Erythroblast (primary cell): ENCODE measurements at places on chromosomes 16 and 17.
A peak's percentile ranks its signal among the peaks of the same experiment; 100 is the strongest.

DNA sequence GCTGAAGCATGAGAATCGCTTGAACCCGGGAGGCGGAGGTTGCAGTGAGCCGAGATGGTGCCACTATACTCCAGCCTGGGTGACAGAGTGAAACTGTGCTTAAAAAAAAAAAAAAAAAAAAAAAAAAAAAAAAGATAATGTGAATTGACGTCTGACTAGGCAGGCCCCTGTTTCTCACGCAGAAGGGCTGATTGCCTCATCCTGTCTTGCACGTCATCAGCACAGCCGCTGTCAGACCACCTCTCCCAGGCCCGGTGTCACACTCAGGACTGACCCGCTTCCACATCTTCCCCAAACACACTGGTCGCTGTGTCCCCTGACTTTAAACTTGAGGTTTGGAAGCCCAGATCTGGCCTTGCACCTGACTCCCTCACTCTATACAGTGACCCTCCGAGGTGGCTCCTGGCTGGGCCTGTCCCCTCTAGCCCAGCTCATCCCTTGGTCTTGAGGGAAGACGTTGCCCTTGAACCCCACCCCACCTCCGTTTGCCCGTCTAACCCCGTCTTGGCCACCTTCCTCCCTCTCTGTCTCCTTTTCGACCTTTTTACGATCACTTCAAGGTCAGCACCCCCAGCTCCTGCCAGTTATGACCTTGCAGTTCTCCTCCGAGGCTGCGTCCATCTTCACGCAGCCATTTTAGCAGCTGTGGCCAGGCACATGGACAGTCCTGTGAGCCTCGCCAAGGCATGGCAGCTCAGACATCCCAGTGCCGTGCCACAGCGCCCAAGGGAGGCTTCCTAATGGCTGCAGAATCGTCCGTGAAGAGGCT lies 149.9 kb upstream of the PLCG2 start:
- DNase-seq = peak; percentile 59

GRCh38 chr16:50293994-50294855 lies 27.9 kb downstream of the ADCY7 start:
- no peak for DNase-seq

GRCh38 chr16:48373258-48374029 lies 11.8 kb downstream of the SIAH1 start:
- no peak for DNase-seq

DNA sequence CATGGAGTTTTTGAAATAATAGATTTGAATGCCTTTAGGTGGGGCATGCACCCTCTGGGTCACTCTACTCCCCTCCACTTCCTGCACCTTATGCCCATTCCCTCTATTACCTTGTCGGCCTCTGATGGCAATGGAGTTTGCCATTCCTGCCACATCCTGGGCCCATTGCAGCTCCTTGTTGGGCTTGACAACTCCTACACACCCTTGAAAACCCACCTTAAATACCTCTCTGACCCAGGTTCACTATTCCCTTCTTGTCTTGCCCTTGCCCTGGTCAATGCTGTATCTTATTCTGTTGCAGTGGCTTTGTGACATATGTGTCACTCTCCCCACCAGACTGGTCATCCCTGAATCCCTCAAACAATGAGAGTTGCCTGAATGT lies 2.4 kb downstream of the CCR7 start:
- DNase-seq = no peak

DNA sequence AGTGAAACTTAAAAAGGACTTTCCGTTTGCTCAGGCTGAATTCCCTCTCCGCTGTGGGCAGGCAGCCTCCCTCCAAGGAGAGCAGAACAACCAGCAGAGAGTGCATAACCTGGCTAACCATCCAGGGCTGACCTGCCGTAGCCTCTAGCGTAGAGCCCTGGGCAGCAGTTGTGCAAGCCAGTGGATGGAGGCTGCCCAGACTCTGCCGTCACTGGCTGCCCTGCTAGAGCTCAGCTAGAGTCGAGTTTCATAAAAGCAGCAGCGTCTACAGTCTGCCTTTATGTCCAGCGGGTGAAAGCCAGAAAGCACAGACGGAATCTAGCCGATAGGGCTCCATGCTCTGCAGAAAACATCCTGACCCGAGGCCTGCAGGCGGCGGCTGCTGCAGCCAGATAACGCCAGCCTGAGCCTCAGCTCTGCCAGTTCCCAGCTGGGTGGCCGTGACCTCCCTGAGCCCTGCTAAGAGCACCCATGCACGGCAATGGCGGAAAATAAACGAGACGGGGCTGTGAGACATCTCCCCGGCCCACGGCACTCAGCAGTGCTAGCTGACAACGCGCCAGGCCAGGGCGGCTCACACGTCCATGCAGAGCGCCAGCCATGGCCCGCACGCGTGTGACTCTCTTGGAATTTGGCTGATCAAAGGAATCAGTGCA lies 231.3 kb downstream of the ENGASE start:
- DNase-seq = peak; percentile 9

DNA sequence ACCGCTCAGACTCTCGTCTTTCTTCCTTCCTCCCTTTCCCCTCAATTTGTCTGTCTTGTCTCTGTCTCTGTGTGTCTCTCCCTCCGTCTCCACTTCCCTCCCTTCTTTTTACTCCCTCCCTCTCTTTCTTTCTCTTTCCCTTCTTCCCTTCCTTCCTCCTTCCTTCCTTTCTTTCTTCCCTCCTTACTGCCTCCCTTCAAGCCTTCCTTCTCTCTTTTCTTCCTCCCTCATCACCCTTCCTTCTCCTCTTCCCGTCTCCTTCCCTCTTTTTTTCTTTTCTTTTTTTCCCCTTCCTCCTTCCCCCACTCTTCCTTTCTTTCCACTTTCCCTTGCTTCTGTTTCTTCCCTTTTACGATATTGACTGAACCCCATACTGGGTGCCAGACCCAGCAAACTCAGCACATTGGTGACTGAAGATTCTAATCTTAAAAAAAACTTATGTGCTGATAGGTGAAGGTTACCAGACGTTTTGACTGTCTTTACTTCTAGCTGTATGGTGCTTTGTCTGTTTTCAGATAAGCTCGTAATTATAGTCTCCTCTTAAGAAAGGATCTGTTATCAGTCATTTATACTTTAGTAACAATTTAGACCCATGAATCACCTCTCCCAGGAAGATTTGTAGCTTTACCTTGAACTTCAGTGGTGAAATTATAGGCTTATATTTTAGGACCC lies 481 bp upstream of the BRD7 start:
- peak; percentile 51 for DNase-seq

DNA sequence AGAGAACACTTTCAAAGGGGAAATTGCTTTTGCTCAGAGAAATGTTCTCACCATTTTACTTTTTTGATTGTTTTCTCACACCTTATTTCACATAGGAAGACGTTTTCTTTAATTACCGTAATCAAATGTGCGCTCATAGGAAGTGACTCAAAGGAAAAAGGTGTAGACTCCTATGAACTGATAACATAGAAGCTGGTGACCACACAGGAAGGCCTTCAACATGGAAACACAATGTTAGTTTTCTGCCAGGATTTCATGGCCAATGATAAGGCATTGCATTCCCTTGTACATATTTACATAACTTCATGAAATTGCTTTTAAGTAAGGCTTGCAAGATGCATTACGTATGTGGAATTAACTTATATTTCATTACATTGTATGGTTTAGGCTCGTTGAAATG lies 40.9 kb upstream of the KCNJ16 start:
- no peak for DNase-seq

GRCh38 chr16:80997139-80997798 lies 9.4 kb downstream of the CMC2 start:
- peak; percentile 12 for DNase-seq

- DNase-seq = no peak
Measured at GRCh38 chr17:51493206-51493605, 232.9 kb downstream of the UTP18 start.

DNA sequence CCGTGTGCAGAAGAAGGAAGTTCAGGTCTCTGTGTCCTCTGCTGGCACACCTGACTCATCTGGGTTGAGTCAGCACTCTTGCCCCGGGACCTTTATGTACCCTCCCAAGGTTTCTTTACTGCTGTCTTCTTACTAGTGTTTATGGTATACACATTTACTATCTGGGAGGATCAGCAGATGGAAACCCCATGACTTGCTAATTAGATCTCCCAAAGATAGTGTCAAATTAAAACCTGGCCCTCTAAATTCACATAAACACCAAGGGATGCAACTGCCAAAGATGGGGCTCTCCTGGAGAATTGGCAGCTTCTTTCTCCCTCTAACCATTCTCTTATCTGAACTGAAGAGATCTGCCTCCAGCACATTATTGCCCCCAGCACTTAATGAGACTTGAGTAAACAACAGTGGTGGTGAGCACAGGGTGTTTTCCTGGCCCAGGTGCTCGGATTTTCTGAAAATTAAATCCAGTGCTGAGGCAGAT lies 718.1 kb upstream of the SOX9 start:
- no peak for DNase-seq

GRCh38 chr16:30183233-30184095 lies at the start of gene CORO1A:
Gene CORO1A (plus strand): TSS chr16:30183602. CDS start chr16:30185210, 1,608 bp downstream.
- DNase-seq = peak; percentile 79

DNA sequence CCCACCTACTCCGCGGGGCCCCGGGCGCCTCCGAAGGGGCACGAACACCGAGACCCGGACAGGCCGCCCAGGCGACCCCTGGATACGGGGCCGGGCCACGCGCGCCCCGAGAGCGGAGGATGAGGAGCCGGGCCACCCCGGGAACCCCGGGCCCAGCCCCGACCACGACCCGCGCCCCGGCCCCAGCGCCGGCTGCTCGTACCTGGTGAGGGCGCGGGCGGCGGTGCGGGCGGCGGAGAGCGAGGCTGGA lies 192 bp downstream of the FASN start:
- DNase-seq = no peak

DNA sequence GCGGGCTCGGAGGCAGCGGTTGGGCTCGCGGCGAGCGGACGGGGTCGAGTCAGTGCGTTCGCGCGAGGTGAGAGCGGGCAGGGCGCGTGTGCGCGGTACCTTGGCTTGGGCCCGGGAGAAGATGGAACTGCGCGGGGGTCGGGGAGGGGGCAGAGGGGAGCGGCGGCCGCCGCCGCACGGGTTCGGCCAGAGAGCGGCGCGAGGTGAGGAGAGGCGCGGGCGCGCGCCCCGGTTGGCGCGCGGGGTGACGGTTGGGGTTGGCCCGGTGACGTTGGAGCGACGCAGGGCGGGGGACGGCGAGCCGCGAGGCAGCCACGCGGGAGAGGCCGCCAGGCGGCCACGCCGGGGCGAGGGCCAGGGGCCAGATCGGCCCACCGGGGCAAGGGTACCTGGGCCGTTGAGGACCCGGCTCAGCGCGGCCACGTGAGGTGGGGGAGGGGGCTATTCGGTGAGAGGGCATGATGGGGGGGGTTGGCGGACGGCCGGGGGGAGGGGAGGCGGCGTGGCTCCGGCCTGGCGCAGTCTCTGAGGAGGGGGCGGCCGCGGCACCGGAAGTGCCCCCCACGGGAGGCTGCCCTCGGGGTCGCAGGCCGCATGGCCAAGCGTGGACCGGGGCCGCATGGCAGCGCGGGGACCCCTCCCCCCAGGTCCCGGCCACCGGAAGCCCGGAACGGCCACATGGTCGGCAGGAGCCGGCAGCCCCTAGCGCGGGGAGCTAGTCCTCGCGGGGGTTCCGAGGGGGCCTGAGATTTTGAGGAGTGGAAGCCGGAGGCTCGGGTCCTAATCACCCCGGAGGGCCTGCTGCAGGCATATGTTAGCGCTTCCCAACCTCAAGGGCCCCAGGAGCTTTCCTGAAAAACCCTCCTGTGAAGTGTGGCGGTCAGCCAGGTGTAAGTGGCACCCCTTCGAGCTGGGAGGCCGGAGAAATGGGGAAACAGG lies 527 bp downstream of the EIF5A start:
- DNase-seq = peak; percentile 83

DNA sequence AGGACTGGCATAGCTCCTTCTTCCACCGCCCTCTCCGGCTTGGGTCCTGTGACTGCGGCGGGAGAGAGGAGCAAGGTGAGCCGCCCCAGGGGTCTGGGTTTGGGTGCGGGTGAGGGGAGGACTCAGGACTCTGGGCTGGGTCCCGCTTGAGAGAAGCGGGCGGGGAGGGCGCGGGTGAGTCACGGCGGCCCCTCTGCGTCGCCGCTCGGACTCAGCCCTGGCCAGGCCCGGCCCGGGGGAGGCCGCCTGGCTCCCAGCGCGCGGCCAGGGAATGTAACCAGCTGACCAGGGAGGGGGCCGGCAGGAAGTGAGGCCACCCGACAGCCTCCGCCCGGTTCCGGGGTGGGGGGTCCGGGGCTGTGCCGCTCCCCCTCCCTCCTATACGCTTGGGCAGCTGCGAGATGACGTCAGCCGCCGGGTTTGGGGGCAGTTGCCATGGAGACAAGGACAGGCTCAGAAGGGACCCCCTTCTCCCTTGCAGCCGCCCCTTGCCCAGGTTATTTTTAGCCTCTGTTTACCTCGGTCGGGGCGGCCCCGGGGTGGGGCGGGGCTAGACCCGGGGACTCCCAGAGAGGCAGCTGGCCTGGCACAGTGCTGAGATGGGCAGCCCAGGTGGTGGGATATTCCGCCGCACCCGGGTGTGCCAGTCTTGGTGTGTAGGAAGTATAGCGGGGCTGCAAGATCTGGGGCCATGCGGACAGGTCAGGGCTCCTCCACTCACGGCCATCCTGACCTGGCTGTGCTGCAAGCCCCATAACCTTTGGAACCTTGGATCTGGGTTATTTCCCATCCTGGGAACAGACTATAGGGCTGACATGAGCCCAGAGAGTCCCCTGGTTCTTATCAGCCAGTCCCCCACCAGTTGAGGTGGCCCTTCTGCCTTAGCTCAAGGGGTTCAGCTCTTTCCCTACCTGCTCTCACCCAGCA lies 1.6 kb downstream of the RIPOR1 start:
- peak; percentile 61 for DNase-seq

DNA sequence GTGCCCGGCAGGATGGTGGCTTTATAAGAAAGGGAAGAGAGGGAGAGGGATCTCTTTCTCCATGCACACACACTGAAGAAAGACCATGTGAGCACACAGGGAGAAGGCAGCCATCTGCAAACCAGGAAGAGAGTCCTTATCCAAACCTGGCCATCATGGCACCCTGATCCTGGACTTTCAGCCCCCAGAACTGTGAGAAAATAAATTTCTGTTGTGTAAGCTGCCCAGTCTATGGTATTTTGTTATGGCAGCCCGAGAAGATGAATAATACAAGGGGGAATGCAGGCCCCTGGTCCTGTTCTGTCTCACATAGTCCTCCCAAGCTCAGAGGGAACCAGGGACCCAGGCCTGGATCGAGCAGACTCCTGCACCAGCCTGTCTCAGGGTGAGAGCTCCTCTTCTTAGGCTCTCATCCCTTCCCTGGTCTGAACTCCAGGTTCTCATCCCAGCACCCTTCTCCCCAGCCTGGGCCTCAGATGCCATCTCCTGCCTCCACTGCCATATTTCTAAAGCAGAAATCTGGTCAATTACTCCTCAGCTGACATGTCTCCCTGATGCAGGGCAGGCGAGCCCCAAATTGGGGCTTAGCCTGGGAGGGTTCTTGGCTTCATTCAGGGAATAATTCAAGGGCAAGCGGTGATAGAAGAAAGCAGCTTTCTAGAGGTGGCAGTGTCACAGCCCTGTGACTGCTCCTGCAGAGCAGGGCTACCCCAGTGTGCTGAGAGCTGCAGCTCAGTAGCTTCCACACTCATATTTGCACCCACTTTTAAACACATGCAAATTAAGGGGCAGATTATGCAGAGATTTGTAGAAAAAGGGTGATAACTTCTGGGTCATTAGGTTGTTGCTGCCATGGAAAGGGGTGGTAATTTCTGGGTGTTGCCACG lies 28.8 kb downstream of the IGFBP4 start:
- DNase-seq = no peak

GRCh38 chr17:81059026-81059425 lies 24.1 kb downstream of the BAIAP2 start:
- peak; percentile 28 for DNase-seq
